ENCODE measurements at places on chromosomes 3 and 15.

GRCh38 chr15:74826921-74827320 is 494 bp downstream of the CPLX3 start:
- DNase-seq = no peak

DNA sequence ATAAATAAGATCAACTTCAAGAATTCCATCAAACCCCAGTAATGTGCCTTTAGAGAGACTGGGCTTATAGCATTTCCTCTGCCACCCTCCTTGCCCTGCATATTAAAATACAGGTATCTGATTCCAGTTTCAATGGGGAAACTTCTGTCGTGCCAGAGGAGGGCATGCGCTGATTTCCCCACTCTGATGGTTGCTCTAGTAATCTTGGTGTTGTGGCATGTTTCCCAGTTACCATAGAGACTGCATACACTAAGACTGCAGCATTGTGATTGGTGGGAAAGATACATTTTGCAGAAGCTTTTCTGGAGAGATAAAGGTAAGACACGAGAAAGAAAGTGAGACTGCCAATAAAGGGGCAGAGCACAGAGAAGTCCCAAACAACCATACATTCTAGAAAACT is 225.6 kb downstream of the TIGIT start:
- DNase-seq = no peak

DNA sequence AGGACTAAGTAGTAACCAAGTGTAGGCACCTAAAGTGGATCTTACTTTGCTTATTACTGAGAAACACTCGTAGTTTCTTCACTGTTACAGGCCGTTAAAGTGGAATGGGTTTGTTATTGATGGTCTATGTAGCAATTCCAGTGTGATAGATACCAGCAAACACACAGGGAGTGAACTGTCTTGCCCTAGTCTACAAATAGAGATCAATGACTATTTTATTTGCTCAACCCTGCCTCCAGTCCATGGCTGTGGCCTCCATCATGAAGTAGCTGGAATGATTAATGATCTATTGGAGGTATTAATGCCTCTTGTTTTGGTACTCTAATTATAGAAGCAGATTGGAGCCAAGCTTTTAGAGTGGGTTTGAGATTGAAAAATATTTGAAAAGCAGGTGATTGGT is 362.7 kb upstream of the AZI2 start:
- DNase-seq = no peak

GRCh38 chr3:144055604-144056003 is 84.0 kb downstream of the DIPK2A start:
- DNase-seq = no peak

DNA sequence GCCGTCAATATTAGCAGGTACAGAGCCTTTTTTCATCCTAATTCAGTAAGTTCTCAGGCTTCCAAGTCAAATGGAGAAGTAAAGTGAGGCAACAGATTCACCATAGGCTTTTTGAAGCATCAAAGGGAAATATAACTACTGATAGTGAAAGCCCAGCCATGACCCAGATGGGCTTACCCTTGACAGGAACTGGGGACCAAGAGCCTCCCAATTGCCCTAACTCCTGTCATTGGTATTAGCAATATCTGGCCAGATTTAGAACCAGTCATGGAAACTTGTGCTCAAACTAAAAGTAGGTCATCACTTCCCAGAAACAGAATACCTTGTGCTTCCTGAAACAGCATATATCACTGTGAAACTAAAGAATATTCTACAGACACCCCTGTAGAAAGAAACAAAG is 33.0 kb downstream of the NME9 start:
- DNase-seq = no peak

GRCh38 chr3:53129344-53129743 is 891 bp downstream of the RFT1 start:
- no peak for DNase-seq

Measured in NCI-H2171 (cell line).